Left renal cortex interstitium (tissue), 4 donors: ENCODE measurements at places on chromosomes 11 and 22.
A peak's percentile ranks its signal among the peaks of the same experiment; 100 is the strongest.

DNA sequence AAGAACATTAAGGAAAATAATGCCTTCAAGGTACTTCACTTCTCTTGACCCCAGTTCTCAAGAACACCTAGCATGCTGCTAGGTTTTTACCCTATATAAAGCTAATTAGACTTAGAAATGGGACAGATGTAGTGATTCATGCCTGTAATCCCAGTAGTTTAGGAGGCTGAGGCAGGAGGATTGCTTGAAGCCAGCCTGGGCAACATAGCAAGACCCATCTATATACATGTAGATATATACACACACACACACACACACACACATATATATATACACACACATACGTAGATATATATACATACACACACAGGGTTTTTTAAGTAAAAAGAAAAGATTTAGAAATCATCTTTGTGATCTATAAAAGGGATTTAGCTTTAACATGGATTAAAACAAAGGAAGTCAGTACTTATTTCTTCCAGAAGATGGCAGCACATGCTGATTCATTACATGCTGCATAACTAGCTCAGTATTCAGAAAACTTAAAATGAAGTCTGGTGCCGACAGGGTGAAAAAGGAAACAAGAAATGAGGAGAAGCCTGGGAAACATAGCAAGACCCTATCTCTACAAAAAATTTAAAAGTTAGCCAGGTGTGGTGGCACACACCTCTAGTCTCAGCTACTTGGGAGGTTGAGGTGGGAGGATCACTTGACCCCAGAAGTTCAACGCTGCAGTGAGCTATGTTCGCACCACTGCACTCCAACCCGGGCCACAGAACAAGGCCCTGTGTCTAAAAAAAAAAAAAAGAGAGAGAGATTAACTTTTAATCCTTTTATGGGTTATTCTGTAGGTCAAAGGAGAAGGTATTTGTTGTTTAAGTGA is 28.5 kb upstream of the RBX1 start:
- peak; percentile 50 for DNase-seq

GRCh38 chr22:22125028-22125578 is 119.5 kb upstream of the VPREB1 start:
- DNase-seq = no peak

GRCh38 chr11:74980634-74981033 is 8.1 kb upstream of the NEU3 start:
- no peak for DNase-seq

GRCh38 chr22:24752088-24752623 is 22.4 kb downstream of the PIWIL3 start:
- DNase-seq = no peak

- DNase-seq = no peak
These were observed 449 bp upstream of the TOM1 start for GRCh38 chr22:35299217-35299672.

DNA sequence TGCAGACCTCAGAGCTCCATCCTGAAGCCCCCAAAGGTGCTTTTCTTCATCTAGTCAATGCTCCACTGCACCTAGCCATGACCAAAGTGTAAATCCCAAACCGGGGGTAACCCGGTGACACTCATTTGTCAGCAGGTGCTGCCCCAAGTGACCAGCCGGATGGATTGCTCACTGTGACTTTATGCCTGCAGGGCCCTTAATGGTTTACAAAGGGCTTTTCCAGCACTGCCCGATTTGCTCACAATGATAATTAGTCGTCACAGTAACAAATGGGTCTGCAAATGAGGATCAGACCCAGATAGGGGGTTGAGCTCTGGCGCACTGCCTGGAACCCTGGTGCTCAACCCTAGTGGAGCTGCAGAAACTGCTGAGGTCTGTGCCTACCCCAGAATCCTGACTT is 45.7 kb upstream of the CD5 start:
- DNase-seq = no peak

GRCh38 chr11:124109377-124109776 is 5.9 kb upstream of the VWA5A start:
- DNase-seq = no peak

DNA sequence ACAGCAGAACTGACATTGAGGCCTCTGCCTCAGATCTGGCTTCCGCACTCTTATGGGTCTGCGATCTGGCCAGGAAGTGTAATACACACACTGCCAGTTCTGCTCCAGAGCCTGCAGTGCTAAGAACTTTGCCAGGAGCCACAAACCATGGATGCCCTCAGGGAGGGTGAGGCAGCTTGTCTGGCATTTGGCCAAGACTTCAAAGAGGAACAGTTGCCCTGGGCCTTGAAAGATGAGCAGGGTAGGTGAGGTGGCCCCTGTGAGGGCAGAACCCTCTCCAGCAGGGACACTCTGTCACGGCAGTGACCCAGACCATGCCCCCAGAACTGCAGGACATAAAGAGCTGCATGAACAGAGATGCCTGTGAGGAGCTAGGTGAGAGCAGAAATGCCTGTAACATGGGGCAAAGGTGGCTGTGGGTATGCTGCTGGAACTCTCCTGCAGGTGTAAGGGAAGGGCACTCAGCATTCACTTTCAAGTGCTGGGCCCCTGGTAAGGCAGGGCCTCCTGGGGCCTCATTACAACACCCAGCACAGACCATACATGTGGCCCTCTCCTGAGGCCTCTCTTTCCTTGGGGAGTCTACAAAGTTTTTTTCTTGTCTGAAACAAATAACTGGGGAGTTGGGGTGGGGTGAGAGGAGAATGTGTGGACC is 47.3 kb downstream of the NEU3 start:
- no peak for DNase-seq

- DNase-seq = no peak
These were observed 3.9 kb downstream of the JOSD1 start for GRCh38 chr22:38696606-38697424.

DNA sequence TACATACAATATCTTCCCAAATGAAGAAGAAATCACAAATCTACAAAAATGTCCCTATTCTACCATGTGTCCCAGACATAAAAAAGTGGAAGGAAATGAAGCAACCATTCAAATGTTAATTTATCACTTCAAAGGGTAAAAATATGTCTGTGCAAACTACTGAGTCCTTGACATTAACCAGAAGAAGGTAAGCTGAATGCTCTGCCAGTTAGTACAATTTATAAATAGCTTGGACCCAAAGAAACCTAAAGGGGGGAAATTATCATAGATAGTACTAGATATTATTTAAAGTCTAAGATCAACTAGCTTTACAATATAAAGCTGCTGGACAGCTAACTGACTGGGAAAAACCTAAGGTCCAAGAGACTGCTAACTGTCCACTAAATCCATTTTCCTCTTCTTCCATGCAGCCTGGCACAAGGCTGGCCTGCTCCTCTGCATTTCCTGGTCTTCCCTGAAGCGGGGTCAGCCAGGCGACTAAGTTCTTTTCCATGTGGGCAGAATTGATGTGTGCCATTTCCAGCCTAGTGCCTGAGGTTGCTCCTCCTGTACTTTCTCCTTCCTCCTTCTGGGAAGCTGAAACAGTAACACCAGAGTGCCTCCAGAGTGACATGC is 190.9 kb downstream of the CADM1 start:
- no peak for DNase-seq

- DNase-seq = no peak
These were observed 45.9 kb downstream of the FDX1 start for GRCh38 chr11:110475671-110476070.

GRCh38 chr22:41215409-41215808 is 10.3 kb downstream of the L3MBTL2 start:
- DNase-seq = no peak

- no peak for DNase-seq
These were observed 21.0 kb downstream of the ASRGL1 start for GRCh38 chr11:62358273-62358672.

DNA sequence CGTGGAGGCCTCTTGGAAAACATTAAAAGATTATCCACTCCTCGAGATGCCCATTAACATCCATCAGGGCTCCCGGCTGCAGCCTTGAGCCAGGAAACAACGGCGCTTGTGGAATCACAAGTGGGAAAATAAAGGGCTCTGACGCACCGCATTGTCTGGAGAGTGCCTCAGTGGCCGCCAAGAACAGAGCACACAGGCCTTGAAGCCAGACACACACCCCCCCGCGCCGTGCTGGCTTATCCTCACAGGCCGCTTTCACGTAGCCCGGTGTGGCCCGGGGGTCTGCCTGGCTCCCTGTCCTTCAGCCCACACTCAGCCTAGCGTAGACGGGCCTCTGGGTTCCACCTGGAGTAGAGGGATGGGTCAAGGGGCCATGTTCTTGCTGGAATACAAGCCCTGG is 1020.5 kb downstream of the BRD1 start:
- no peak for DNase-seq

DNA sequence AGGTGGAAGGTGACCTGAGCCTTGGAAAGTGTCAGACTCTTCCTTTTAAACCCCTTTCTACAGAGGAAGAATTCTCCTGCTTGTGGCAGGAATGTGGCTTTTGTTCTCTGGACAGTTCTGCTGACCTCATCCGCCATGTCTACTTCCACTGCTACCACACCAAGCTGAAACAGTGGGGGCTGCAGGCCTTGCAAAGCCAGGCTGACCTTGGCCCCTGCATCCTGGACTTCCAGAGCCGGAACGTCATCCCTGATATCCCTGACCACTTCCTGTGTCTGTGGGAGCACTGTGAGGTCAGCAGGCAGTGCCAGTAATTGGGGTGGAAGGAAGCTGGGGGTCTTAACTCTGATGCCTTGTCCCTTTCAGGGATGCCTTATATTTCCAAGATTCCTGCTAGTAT is 9.3 kb downstream of the HINFP start:
- DNase-seq = no peak

DNA sequence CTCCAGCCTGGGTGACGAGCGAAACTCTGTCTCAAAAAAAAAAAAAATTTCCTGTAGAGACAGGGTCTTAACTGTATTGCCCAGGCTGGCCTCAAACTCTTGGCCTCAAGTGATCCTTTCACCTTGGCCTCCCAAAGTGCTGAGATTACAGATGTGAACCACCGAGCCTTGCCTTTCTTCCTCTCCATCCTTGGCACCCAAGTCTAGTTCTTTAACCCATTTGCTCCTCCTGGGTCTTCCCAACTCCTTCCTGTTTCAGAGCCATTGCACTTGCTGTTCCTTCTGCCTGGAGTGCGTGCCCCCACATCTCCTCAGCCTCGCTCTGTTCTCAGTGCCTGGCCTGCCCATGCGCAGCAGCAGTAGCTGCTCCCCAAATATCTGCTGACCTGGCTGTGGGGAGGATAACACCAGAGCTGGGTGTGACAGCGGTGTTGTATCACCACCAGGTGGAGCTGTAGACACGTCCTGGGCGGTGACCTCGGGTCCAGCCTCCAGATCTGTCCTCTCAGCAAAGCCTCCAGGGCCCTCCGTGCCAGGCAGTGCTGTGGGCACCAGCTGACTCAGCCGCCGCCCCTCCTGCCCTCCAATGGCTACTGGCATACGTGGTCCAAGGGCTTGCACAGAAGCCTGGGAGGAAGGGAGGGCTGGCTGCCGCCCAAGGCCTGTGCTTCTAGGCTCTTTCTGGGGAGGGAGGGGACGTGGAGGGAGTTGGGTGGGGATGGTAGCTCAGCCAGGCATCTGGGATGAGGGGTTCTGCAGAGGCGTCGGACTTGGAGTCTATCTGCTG is 22.0 kb downstream of the TEF start:
- DNase-seq = peak; percentile 62

DNA sequence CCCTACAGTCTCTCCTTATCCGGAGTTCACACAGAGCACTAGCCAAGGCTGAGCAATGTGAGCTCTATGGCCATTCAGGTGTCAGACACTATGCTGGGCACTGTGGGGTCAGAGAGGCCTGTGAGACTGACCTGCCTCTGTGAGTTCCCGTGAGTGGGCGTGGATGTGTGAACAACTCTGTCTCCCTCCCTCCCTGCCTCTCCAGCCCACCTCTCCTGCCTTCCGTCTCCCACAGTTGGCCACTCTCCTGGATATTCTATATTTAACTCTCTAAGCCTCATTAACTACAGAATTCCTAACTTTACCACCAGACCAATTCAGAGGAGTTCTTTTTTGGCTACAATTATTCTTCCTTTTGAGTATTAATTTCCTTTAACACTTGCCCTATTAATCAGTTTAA is 191.6 kb upstream of the NCAM1 start:
- DNase-seq = no peak

GRCh38 chr11:2677127-2677526 is 22.7 kb downstream of the KCNQ1OT1 start:
- no peak for DNase-seq

DNA sequence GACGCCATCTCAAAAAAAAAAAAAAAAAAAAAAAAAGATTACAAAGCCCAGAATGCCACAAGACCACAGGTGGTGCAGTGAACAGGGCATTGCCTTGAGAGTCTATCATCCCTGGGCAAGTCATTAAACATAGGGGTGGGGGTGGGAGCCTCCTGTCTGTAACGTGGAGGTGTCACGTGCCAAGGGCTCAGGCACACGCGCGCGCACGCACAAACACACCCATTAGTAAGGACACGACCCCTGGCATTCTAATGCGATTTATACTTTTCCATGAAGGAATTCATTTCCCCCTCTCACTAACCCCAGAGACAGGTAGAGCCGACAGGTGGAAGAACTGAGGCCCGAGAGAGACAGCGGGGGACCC is 5.8 kb upstream of the GCAT start:
- DNase-seq = no peak

DNA sequence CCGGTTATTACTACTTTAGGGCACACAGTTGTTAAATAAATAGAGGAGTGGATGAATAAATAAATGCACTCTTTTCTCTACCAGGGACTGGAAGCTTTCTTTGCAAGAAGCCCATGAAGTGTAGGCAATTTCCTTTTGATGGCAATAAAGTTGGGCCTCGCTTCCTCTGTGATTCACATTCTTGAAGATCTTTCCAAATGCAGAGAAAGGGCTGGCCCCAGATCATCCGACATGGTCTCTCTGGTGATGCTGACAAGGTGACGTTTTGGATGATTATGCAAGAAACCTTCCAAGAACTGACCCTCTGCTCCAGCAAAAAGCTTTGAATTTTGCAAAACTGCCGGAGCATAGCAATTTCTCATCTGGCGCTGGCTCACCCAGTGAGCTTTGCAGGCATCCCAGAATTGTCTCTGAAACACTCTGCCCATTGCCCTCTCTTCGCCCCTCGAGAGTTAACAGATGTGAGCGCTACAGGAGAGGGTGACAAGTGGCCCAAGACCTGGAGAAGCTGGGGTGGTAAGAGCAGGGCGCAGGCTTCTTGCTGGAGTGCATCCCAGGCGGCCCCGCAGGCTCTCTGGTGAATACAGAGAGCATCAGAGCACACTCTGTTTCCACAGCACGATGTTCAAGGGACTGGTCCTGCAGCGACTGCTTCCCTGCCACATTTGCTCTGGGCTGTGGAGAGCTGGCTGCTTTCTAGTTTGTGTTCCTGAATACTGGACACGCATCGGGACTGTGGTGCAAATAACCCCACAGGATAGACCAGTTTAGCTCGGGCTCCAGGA is 11.5 kb upstream of the IFT27 start:
- no peak for DNase-seq

- DNase-seq = no peak
These were observed 123.4 kb downstream of the CSNK2A3 start for GRCh38 chr11:11229647-11230046.
